ENCODE measurements at places on chromosomes 4 and X.

DNA sequence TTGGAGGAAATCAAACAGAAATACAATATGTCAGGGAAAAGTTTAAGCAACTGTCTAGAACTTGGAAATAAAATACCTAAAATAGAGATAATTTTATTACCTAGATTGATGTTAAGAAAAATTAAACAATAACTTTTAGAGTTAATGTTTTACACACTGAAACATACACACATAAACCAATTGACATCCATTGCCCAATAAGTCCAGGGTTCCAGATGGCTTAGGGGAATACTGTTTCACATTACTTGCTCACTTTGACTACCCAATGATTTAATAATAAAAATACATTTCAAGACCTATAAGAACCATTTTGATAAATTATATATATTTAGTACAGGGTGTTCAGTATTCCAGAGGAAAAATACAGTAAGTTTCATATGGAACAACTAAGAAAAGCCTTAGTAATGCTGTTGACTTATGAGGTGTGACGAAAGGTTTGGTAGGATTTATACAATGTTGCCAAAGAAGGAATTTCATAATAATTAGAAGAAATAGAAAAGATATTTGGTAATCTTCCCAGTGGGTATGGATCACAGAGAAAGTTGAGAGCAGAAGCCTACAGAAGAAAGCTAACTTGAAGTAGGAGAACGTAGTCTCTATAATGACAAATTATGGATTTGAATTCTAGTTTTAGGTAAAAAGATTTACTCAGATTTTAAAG, 23.0 kb upstream of the UGT2B4 start:
- no peak for DNase-seq

- no peak for DNase-seq
These were observed 20.4 kb upstream of the DCHS2 start for GRCh38 chr4:154511981-154512380.

DNA sequence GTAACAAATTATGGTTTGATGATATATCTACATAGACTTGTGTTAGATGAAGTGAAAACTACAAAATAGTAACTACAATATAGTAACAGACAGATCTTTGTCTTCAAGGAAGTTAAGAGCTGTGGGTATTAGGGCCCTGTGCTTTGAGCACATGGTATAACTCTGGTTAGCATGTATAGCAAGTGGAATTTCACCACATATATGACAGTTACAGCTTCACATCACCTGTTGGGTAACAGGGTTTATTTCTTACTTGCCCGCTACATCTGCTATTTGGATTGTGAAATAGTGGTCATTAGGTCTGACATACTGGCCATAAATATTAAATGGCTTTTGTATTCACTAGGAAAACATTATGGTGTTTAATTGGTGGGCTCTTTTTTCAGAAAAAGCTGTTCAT, 20.2 kb downstream of the OFD1 start:
- no peak for DNase-seq

DNA sequence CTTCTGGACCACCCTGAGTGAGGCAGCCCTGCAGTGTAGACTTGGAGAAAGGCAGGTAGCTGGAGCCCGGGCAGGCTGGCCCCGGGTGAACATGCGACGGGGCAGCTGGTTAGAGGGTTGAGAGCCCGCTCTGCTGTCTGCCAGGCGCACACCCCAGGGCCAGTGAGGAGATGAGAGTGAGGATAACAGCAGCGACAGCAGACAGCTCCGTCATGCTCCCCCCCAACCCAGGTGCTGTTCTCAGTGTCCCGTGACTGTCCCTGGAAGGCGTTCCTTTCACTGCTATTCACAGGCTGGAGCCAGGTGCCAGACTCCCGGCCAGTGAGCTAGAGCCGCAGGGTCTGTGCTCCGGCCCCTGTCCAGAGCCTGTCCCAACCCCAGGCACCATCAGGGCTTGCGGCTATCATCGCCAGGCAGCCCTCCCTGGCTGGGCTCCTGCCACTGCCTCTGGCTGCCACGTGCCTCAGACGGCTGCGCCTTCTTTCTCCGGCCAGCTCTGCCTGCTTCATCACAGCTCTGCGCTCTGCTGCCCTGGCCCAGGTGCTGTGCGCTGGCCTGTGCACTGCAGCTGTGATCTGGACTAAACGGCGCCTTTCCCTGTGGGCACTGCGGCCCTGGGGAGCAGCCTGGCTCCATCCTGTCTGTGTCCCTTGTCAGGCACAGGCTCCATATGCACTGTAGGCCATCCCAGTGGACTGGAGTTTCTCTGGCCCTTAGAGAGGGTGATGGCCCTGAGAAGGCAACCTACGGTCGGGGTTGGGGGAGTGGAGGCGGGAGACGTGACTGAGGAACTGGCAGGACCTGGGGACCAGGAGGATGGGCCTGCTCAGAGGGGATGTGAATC, 19.8 kb downstream of the NSG1 start:
- no peak for DNase-seq

DNA sequence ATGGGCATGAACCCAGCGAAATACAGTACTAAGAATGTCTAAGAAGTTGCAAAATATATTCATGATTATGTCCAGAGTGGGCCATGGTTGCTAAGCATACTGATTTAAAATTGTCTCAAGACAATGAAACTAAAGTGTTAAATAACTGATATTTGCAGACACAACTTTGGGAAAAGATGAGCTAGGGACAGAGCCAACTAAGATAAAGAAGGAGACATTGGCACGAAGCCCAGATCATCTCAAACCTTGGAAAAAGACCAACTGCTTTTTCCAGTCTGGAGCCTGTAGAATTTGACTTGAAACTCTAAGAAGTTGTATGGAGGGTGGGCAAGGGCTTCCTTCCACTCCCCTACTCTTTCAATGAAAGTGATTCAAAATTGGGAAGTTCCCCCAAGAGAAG, 108.5 kb upstream of the GLRA2 start:
- DNase-seq: no peak

GRCh38 chr4:127506283-127506682, 126.5 kb upstream of the INTU start:
- no peak for DNase-seq

GRCh38 chrX:100090931-100091330, 319.1 kb downstream of the PCDH19 start:
- peak; percentile 93 for DNase-seq

DNA sequence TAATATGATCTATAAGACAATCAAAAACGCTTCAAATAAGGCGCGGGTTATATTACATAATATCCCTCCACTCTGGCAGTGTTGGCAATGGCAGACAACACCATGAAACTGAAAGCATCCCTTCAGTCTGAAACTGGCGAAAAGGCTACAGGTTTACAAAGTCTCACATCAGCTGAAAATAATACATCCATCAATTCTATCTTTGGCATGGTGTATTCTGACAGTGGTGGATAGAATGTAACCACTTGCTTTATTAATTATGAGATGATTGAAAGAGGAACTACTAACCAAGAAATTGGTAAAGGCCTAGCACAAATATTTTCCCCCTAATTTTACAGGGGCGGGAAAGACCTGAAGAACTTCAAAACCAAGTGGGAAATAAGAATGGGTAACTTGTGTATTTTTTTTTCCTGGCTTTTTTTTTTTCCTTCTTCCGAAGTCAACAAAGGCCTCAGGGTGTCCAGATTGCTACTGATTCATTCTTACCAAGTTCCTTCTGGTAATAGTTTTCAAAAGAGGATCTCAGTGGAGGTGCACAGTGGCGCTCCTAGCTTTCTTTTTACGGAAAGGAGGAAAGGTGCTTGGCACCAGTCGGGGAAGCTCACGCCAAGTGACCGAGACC, 728 bp downstream of the UBA6 start:
- no peak for DNase-seq
